SHP77 treated with DMSO at 0.1 percent for 48 hours (cell line): ENCODE measurements at places on chromosomes 5 and 9.

DNA sequence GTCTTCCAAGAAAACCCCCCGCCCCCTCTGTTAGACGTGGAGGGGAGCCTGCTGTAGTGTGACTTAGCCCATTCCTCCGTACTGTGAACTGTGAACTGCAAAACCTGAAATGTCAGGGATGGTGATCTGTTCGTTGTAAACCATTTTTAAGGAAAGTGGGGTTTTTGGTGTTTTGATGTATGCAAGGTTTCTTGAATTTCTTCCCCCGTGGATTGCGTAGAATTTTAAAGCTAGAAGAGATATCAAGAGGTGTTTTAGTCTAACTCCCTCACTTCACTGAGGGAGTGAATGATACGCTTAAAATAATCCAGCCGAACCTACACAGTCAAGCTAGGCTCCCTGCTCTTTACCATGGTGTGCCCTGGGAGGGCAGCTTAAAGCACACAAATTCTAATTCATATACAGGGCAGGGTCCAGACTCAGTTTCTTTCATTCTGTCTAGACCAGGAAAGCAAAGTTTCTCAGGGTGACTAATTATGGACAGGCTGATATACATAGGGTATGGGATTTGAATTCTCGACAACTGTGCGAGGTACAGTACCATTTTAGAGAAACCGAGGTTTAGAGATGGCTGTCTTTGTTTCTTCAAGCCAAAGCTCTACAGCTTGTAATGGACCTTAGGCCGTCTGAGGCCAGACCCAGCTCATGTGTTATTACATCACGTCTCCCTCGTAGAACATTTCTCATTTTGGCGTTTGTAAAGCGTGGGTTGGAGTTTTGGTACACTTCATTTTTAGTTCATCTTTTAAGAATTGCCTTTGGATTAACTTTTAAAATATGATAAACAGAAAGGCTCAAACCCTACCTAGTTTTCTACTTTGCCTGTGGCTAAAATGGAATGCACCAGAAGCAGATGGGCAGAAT is 2.7 kb downstream of the PTGER4 start:
- no peak for DNase-seq

- no peak for DNase-seq
Measured at GRCh38 chr9:89182369-89182768, 3.8 kb upstream of the SHC3 start.

GRCh38 chr5:93329756-93330155 is 251.3 kb downstream of the NR2F1-AS1 start:
- no peak for DNase-seq

DNA sequence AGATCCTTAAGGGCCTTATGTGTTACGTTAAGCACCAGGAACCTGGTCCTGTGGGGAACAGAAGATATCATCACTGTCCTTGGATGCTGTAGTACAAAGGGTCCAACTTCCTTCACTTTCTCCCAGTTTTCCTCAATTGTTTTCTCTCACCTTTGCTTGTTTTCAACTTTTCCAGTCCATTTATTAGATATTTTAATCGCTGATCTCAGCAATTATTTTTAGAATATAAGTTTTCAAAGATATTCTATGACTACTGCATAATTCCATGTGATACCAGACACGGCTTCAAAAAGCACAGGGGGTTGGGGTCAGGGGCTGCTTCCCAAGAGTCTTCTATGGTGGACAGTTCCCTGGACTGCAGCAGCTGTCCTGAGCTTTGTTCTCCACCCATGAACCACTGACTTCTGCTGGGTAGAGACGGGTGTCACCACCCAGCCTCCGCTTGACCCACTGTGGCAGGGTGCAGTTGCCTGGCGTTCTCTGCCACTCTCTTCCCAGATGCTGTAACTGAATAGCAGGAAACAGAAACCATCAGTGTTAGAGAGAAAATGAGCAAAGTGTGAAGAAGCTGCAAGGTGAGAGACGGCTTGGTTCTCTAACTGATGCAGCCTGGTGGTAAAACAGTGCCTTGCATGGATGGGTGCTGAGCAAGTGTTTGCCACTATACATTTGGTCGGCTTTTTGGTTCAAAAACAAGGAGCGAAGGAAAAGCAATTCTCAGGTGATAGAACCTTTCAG is 383.0 kb downstream of the RAB3C start:
- DNase-seq = no peak

DNA sequence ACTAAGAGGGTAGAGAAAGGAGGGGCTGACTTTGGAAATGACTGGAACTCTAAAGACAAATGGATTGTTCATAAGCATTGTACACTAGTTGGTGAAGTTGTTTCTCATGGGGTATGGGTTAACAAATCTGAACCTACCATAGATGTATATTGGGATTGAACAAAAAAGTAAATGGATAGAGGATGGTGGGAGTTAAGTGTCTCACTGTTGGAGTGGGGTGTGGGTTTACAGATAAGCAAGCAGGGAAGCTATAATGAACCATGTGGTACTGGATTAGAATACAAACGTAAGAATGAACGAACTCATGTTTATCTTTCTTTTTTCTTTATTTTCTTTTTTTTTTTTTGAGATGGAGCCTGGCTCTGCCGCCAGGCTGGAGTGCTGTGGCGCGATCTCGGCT is 17.8 kb downstream of the GNG10 start:
- no peak for DNase-seq

GRCh38 chr9:126132746-126133145 is 193.9 kb upstream of the MVB12B start:
- no peak for DNase-seq

DNA sequence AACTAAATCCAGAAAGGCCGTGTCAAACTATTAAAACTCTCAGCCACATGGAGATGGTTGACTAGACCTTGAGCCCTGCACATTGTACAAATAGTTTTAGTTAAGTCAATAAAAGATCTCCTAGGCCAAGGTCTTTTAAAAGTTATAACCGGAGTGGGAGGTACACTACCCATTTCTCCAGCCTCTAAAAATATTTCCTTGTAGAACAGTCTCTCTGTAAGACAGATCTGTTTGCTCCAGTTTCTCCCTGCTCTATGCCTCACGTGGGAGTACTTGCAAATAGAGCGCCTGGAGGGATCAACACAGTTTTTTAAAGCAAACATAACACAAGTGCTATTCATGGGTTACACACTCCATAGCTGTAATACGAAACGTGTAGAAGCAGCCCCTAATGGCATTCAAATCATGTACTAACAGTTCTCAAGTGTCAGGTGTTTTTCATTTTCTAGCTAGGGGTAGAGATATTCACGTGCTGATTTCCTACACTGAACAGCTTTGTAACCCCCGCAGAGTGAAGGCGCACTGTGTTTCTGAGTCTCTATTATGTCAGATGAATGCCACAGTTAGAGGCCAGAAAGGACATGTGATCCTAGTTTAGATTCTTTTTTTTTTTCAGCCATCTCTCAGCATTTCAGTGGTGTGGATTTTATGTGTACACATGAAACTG is 703.4 kb upstream of the GRAMD2B start:
- peak; percentile 90 for DNase-seq

DNA sequence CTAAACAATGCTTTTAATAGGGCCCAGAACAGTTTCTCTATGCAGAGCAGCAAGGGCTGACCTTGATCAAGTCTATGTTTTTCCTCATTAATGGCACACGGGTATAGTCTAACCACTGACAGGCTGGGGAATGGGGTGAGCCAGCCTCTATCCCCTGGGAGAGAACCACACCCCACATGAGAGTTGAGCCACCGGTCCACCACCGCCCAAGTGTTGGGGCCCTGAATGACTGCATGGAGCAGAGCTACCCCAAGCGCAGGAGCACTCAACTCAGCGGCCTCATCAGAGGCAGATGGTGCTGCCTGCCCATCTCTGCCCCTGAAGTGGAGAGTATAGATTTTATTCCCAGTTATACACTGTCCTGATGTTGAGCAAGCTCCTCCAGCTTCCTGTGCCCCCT is 247.9 kb upstream of the IRX1 start:
- no peak for DNase-seq

DNA sequence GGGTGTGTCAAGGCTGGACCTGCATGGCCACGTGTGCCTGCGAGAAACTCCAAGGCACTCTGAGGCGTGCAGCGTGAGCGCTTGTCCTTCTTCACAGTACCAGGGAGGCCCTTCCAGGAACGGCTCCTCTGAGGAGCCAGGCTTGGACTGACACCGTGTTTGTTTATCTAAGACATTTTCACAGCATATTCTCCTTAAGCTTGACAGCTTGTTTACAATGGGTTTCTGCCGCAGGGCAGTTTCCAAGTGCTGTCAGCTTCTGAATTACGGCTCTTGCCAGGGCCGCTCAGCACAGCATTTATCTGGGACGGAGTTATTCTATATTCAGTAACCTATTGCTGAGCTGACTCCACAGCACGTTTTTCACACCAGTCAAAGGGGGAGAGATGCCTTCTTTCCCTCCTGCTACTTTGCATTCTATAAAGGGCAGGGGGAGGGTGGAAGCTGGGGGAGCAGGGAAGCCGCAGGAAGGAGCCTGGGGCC is 98.4 kb downstream of the LMNB1 start:
- no peak for DNase-seq

GRCh38 chr5:61931236-61931635 is 374.8 kb upstream of the KIF2A start:
- DNase-seq = no peak

DNA sequence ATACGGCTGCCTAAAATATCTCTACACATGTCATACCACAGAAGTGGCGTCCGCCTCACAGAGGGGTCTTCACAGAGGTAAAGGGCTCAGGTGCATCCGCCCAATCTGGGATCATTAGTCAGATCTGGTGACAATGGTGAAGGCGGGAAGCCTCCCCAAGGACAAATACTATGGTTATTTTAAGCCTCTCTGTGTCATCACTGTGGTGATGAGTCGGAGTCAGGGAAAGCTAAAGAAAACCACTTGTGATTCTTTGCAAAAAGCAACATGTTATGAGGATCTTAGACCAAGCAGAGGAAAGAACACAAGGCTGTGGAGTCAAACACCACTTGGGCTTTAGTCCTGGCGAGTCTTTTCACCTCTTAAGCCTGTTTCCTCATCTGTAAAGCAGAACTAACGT is 190.4 kb downstream of the DRD1 start:
- no peak for DNase-seq

- no peak for DNase-seq
Measured at GRCh38 chr5:172399826-172400225, 54.5 kb downstream of the SH3PXD2B start.

GRCh38 chr5:160188141-160189015 is 40.9 kb upstream of the FABP6 start:
- no peak for DNase-seq

GRCh38 chr5:128245974-128246373 is 162.4 kb downstream of the SLC12A2 start:
- DNase-seq = no peak

DNA sequence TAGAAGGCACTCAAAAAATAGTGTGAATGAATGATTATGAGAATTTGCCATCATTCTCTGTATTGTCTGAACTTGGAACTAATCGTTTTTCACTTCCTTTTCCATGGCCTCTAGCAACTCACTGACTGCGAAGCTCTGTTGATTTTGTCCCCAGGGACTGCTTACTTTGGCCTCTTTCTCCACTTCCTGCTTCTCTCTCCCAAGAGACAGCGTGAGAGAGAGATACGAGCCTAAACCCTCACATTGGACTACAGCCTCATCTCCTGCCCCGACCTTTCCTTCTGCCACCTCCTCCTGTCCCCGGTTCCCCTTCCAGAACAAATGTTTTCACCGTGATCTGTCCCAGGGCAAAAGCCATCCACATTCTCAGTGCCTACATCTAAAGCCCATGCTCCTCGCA is 300.8 kb upstream of the PANK3 start:
- DNase-seq = no peak

DNA sequence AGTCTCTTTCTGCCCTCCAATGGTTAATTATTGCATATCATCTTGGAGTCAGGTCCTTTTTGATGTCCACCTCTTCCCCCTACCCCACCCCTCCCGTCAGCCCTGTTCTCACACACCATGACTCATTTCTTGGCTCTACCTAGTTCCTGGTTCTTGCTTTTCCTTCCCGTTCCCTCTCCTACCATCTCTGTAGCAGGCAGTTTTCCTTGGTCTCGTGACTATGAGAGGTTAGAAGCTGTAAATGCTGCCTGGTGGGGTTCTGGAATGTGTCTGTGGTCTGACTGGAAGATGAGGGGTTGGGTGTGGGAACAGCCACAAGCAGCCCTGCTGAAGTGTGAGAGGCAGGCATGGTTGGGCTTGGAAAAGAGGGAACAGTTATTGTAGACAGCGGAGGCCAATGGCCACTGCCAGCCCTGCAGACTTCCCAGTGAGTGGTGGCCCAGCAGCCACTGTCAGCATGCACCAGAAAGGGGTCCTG is 18.2 kb downstream of the SLC22A5 start:
- DNase-seq = no peak

- no peak for DNase-seq
Measured at GRCh38 chr5:81428861-81429260, 34.9 kb upstream of the ACOT12 start.

- no peak for DNase-seq
Measured at GRCh38 chr5:68141494-68141893, 74.1 kb upstream of the PIK3R1 start.

GRCh38 chr9:15244001-15244441 is 63.0 kb downstream of the TTC39B start:
- DNase-seq = no peak

DNA sequence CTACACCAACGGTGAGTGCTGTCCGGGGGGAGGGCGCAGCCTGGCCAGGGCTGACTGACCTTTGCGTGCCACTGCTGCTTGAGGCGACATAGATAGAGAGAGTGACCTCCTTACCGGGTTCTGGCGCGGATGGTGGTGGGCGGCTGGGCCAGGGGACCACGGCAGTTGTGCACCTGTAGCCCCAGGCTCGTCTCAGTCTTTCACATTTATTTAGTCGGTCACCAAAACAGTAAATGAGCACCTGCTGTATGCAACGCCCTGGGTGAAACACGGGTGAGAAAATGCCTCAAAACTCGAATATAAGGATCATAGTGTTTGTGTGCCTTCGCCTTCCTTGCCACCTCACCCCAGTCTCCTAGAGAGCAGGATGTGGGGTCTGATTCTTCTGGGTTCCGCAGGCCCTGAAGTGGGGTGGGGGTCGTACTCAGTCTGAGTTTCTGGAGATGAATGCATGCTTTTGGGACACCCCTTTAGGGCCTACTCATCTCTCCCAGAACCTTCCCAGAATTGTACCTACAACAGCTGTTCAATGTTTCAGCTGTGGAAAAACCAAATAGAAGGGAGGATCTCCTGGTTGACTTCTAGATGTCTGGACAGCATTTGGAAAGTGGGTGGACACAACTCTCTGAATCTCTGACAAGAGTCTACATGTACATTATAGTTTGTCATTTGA is 714 bp downstream of the SEC24A start:
- no peak for DNase-seq

DNA sequence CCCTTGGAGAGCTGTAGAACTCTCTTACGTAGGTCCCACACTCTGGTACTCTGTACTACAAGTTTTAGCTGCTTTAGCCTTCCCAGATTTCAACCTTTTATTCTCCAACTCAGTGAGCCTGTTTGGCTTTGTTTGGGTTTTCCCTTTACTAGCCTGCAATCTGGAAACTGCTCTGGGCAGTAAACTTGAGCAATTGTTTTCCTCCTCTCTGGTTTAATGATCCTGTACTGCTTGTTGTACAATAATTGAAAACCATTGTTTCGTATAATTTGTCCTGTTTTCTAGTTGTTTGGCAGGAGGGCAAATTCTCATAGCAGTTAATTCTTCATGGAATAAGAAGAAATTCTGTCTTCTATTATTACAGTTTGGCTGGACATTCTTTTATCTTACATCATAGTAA is 62.8 kb upstream of the TLX3 start:
- no peak for DNase-seq
